Stimulated activated CD4-positive, alpha-beta T cell treated with anti-CD3 and anti-CD28 coated beads, Interleukin-15, amount 100 ng/mL, for 24 hours (primary cell): ENCODE measurements at places on chromosomes 7 and 10.

DNA sequence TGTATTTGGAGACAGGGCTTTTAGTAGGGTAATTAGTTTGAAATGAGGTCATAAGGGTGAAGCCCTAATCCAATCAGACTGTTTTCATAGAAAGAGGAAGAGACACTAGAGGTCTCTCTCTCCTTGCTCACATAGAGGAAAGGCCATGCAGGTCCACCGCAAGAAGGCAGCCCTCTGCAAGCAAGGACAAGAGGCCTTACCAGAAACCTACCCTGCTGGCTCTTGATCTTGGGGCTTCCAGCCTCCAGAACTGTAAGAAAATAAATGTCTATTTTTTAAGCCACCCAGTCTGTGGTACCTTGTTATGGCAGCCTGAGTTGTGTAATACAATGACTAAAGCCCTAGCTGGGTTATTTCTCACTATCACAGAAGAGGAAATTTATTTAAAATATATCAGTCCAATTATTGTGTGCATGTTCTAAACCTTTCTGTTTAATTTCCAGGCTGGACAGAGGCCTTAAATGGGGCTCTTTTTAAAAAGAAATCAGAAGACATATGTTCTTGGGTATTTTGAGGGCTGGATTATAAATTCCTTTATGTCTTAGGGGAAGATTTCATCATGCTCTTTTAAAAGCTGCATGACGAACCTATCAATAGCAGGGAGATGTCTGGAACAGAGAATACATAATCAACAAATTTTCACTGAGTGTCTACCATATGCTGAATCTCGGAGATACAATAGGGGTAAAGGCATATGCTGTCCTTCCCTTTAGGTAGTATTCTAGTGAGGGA, 12.9 kb upstream of the TMEM26 start:
- DNase-seq = no peak

DNA sequence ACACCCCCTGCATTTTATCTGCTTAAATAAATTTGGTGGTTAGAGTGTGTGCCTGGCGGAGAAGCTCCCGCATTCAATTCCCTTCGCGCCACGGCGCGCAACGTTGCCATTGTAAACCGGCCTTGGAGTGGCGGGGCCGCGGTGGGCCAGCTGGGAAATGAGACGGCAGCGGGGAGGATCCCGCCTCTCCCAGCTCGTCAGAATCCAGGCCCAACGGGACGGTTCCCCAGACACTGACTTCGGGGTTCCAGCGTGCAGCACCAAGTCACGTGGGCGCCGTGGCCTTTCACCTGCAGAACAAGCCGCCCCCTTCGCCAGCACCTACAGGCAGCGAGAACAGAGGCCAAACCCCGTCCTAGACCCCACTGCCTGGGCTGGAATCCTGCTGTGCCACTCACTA, 103.4 kb downstream of the GRID1 start:
- DNase-seq = no peak

GRCh38 chr7:121831351-121831750, 41.6 kb upstream of the PTPRZ1 start:
- no peak for DNase-seq

DNA sequence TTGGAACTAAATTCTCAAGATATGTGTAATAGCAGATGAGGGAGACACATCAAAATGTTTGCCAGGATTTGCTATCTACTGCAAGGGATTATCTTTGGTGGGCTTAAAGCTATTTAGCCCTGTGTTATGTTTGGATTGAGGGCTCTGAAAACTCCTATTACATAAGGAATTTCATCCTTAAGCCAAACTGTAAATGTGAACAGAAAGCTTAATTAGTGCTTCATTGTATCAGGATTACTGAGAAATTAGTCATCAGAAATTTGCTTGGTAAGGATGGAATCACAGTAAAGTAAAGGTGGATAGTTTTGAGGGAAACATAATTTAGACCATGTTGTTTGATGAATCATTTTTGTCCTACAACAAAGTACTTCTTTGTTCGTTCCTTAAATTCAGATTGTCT, 8.3 kb downstream of the ANKRD7 start:
- DNase-seq = no peak

- no peak for DNase-seq
Measured at GRCh38 chr7:68306692-68307107, 1291.6 kb upstream of the AUTS2 start.

DNA sequence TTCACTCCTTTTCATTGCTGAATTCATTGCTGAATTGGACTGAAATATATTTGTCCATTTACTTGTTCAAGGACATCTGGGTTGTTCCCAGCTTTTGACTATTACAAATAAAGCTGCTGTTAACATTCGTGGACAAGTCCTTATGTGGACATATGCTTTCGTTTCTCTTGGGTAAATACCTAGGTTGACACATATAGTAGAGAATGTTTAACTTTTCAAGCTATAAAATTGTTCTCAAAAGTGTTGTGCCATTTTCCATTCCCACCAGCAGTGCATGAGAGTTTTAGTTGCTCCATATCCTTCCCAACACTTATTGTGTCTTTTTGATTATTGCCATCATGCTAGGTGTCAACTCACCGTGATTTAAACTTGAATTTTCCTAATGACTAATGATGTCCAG, 17.5 kb upstream of the CPVL start:
- DNase-seq = no peak

- peak; percentile 45 for DNase-seq
Measured at GRCh38 chr10:32318476-32318896, 28.5 kb downstream of the EPC1 start.

DNA sequence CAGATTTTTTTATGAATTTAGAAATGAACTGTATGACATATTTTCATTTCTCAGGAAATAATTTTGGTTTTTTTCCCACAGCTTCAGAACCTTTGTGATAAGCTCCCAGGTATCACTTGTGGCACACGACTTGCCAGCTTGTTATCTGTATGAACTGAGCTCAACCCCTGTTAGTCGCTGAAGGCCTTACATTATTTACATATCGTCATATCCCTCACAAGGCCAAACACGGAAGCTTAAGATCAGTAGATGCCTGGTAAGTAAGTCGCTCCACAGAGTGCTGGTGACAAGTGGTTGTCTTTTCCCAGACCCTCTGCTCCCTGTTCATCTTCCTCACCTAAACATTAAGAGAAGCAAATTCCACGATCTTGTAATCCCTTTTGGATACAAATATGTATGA, 55.2 kb downstream of the RAPGEF5 start:
- no peak for DNase-seq

GRCh38 chr10:98170249-98171117, 36.0 kb downstream of the R3HCC1L start:
- DNase-seq = peak; percentile 25

DNA sequence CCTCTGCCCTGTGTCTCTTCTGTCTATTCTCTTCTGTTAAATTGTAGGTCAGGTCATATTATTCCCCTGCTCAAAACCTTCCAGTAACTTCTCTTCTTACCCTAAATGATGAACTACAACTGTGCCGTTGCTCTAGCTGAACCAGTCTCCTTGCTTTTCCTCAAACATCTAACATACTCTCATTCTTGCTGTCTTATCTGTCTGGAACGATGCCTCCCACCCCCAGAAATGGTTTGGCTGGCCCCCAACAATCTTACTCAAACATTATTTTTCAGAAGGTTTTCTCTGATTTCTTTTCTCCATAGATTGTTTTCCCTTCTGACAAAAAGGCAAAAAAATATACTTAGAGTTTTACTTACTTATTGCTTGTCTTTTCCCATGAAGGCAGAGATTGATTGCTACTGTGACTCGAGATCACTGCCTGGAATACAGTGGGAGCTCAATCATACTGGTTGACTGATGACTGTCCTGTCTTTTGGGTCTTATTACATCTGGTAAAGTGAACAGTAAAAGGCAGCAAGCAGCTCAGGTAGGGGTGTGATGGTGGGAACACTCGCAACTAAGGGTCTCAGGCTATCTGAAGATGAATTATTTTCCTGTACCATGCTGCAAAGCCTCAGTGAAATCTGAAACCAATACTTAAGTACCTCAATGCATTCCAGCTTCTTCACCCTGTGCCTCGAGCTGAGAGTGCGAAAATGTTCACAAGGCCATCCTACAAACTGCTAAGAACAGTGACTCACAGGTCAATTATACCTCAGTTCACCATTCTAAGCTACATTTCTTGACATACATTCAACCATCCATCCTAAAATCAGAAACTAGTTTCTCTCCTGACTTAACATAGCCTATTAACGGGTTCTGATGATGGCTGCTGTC, 67.6 kb downstream of the DNMBP start:
- no peak for DNase-seq

DNA sequence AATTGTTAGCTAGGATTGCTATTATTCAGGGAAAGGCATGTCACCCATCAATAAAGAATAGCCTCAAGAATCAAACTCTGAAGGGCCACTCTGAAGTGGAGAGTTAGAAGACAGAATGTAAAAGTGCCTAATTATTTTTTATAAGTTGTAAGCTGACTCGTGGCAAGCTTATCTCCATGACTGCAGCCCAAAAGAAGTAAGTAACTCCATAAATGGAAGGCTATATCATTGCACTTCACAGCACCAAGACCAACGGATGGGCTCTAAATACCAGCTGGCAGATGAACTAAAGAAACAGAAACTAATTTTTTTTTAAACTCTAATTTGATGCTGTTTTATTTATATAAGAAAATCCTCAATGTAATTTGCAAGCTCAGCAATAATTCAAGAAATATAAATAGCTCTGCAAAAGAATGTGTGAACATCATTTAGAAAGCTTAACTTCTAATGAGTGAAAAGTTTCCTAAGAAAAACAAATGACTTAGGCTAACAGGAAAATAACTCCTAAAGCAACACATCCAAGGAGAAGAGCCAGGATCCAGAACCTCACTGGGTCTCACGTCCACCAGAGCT, 165.5 kb downstream of the SNX13 start:
- no peak for DNase-seq

DNA sequence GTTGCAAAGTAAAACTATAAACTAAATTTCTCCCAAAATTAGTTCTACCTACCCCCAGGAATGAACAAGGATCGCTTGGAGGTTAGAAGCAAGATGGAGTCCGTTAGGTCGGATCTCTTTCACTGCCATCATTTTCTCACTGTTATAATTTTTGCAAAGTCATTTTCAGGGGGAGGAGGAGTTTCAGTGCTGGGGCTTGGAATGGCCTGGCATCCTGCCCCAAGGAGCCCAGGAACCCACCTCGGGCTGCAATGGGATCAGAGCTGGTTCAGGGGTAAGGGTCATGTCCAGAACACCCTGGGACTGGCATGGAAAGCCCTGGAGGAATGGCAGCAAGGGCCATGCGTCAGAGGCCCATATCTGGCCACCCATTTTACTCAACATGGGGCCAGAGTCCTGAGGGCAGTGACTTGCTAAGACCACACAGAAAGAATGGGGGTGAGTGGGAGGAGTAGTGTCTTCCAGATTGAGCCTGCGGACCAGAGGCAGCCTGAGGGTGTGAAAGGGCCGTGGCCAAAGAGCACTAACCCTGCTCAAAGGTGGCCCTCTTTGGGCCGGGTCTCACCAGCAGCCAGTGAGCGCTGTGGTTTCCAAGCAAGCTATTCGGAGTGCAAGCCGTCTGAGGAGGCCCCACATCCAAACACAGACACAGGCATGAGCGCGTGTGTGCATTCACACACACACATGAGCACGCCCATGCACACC, 31.8 kb downstream of the GPRIN2 start:
- DNase-seq = peak; percentile 1

- no peak for DNase-seq
Measured at GRCh38 chr10:102613286-102613685, 31.0 kb upstream of the TRIM8 start.

DNA sequence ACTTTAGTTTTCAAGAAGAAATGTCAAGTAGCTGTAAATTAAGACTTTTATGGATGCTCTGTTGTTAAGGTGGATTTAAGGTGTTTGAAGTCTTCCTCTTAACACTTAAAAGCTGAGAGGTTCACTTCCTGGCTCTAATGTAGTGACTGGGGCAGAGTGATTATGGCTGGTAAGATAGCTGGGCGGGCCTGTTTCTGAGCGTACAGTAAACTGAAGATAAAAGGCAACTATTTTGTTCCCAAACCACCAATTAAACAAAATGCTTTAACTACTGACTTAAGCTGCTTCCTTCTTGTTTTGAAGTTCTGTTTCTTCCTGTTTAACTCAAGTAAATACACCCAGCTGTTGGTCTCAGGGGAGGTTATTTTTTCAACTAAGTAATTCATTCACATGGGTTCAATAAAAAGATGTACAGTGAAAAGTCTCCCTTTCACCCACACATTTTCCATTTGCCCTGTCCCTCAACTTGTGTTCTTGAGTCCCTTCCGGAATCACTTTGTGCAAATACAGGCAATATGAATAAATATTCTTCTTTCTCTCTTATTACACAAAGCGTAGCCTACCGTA, 19.3 kb downstream of the VWA2 start:
- DNase-seq = no peak

DNA sequence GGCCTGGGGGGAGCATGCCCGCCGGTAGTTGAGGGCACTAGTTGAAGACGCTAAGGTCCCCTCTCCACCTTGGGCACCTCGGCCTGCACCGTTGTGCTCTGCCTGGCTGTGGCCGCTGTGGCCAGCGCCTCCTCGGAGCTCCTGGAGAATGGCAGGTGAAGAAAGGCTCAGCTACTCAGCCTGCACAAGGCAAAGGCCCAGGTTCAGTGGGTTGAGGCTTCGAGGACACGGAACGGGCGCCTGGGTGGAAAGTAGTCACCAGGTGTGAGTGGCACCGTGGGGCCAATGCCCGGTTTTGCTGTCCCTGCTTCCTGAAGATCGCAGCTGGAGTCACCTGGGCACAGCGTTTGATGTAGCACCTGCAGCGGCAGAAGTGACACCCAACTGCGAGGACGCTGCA, 12.4 kb upstream of the ZNF716 start:
- no peak for DNase-seq

DNA sequence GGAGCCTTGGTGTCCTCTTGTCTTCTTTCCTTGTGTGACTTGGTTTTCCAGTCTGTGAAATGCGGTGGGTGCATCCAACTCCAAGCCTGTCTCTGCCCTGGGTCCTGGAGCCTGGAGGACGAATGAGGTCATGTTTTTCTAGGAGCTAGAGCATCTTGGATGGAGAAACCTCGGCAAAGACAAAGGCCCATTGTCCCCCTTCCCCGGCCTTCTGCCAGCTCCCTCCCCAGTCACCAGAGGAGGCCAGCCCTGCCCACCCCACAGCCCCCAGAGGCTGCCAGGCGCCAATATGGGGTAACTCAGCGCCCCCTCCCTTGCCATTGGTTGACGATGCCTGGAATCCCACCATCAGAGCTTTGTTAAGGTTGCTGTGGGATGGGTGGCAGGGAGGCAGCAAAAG, 40.4 kb downstream of the KCTD7 start:
- no peak for DNase-seq

GRCh38 chr7:134046594-134047128, 80.5 kb upstream of the LRGUK start:
- no peak for DNase-seq

- no peak for DNase-seq
Measured at GRCh38 chr7:26361637-26362036, 70.0 kb downstream of the SNX10 start.
